ENCODE measurements at places on chromosomes 5 and 9.

GRCh38 chr5:14114615-14115251, 28.4 kb upstream of the TRIO start:
- H3K27me3 ChIP-seq, result no peaks in the 10 kb centered on the region
- no peak for DNase-seq
- H3K36me3 ChIP-seq, result no peaks in the 10 kb centered on the region
- no peaks in the 10 kb centered on the region for H3K4me1 ChIP-seq
- H3K4me3 ChIP-seq, result no peak overlapping the region
- H3K27ac ChIP-seq, result no peak overlapping the region

DNA sequence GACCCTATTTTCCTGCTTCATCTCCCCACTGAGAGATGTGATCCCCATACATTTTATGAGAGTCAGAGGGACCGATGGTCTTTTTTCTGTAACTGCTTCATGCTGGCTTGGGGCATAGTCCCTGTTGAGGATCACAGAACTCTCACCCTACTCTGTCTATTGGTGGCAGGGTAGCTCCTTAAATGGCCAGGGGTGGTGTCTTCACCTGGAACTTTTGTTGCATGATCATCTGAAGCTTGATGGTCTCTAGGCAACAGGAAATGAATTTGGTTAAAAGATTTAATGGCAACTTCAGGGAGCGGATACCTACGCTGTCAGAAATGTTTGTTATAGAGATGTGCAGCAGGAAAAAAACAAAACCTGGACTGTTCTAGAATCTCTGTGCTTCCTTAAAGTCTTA, 87.0 kb upstream of the GLIS3 start:
- no peaks in the 10 kb centered on the region for H3K27me3 ChIP-seq
- H3K36me3 ChIP-seq, result no peaks in the 10 kb centered on the region
- no peak overlapping the region for H3K4me3 ChIP-seq
- H3K27ac ChIP-seq, result no peak overlapping the region
- no peaks in the 10 kb centered on the region for H3K4me1 ChIP-seq

GRCh38 chr5:118598311-118598710, 390.0 kb downstream of the DTWD2 start:
- no peak overlapping the region for H3K4me3 ChIP-seq
- H3K27me3 ChIP-seq, result no peaks in the 10 kb centered on the region
- no peaks in the 10 kb centered on the region for H3K4me1 ChIP-seq

GRCh38 chr9:138044485-138045383, 167.2 kb downstream of the CACNA1B start:
- no peak for DNase-seq
- H3K4me1 ChIP-seq, result no peaks in the 10 kb centered on the region
- H3K36me3 ChIP-seq, result no peaks in the 10 kb centered on the region
- H3K4me3 ChIP-seq, result no peak overlapping the region

GRCh38 chr5:150266871-150267291, 22.7 kb downstream of the CAMK2A start:
- no peaks in the 10 kb centered on the region for H3K4me1 ChIP-seq
- no peak overlapping the region for H3K27ac ChIP-seq
- no peak overlapping the region for H3K4me3 ChIP-seq
- no peak for DNase-seq
- no peaks in the 10 kb centered on the region for H3K36me3 ChIP-seq

Measured in CD8-positive, alpha-beta memory T cell (primary cell).